Erythroblast (primary cell): ENCODE measurements at places on chromosomes 5 and 9.

GRCh38 chr9:121455527-121456239, 44.0 kb downstream of the GGTA1 start:
- no peak for DNase-seq

DNA sequence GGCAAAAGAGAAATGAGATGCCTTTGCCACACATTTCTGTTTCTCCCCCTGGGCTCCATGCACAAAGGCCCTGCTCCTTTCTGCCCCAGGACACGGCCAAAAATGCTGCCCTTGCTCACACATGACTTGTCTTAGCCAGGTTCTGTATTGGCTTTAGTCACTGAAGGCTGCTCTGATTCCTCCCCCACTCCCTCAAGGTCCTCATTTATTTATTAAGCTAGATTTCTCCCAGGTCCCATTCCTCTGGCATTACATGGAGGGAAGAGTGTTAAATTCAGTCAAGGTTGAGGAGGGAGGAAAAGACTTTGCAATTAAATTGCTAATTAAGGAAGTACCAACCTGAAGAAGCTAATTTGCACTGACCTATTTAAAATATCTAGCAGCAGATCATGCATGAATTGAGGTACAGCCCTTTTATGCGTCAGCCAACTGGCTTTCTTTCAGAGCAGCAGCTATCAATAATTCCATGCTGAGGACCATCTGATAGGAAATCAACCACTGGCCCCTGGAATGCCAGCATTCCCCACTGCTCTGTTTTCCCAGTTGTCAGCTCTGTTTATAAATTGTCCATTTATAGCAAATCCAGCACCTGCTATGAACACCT, 81.2 kb upstream of the MAP3K1 start:
- no peak for DNase-seq

DNA sequence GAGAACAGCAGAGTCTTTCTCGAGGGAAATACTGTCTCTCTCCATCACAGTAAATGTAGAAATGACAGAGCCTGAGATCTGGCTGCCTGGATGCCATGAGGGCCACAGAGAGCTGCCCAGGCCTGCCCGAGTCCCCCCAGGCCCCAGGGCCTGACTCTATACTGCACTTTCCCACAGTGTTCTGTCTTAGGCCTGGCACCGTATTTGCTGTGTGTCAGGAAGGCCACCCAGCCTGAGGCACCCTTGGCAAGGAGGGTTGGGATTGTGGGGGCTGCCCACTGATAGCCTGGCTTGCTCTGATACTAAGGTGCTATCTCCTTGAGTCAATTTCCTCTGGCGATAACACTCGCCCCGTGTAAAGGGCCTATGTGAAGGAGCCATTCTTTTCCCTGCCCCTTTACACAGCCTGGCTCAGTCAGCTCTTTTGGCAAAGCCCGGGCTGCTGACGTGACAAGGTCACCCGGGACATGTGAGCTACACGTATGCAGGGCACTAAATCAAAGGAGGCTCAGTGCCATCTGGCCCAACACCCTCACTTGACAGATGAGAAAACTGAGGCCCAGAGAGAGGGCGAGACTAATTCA, 630.1 kb upstream of the KLF4 start:
- DNase-seq: peak; percentile 10

- no peak for DNase-seq
Measured at GRCh38 chr9:69376651-69377050, 51.6 kb downstream of the ENTREP1 start.

GRCh38 chr5:67815455-67816391, 399.8 kb upstream of the PIK3R1 start:
- peak; percentile 82 for DNase-seq

GRCh38 chr5:57805170-57805569, 322.6 kb upstream of the ACTBL2 start:
- DNase-seq: no peak

DNA sequence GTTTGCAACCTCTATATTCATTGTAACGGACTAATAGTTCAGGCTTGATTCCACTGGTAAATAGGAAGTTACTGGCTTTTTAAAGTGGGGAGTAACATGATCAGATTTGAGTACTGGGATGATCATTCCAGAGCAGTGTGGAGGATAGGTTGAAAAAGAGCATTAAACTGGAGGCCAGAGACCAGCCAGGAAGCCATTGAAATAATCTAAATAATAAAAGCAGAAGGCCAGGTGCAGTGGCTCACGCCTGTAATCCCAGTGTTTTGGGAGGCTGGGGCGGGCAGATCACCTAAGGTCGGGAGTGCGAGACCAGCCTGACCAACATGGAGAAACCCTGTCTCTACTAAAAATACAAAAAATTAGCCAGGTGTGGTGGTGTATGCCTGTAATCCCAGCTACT, 56.0 kb upstream of the MSX2 start:
- DNase-seq: no peak
